ENCODE measurements at places on chromosomes 13 and 19.

DNA sequence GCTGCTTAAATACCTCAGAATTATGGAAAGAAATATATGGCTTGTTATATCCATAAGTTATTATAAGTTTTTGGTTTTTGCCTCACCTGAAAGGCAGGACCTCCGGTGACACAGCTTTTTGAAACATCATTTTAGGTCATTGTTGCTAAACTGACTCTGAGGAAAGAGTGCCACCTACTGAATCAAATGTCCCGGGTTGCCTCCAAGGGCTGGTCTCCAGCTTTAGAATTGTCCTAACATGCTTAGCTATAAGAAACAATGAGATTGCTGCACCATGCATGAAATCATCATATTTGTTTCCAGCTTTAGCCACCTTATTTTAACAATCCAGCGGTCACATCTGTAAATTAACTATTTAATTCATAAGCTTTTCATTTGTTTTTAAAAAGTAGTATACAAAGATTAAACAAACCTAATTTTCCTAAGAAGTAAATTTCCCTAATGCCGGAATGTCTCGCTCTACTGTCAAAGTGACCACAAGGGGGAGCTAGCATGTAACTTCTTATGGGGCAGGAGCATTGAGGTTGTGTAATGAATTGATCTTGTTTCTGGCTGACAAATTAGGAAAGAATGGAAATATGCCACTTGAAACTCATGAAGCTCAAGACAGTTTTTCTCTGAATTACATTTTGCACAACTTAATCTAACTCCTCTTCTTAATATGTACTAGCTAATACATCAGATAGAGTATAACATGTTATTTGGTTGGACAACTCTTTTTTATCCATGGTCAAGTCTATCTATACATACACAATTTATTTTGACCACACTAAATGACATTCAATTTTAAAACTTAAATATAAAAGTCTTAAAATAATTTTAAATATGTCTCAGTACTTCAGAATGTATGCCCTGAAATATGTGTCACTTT, 6.7 kb upstream of the PCDH17 start:
- DNase-seq: no peak

- no peak for DNase-seq
Observed at GRCh38 chr13:44243198-44243857, 130.3 kb upstream of the SERP2 start.

GRCh38 chr13:60689076-60689475, 292.1 kb downstream of the TDRD3 start:
- DNase-seq: no peak

- no peak for DNase-seq
Observed at GRCh38 chr13:105016266-105016665, 1519.2 kb downstream of the EFNB2 start.

- no peak for DNase-seq
Observed at GRCh38 chr13:99386911-99387788, 80.0 kb upstream of the GPR183 start.

- DNase-seq: no peak
Observed at GRCh38 chr13:43626994-43627393, 159.8 kb downstream of the ENOX1 start.

DNA sequence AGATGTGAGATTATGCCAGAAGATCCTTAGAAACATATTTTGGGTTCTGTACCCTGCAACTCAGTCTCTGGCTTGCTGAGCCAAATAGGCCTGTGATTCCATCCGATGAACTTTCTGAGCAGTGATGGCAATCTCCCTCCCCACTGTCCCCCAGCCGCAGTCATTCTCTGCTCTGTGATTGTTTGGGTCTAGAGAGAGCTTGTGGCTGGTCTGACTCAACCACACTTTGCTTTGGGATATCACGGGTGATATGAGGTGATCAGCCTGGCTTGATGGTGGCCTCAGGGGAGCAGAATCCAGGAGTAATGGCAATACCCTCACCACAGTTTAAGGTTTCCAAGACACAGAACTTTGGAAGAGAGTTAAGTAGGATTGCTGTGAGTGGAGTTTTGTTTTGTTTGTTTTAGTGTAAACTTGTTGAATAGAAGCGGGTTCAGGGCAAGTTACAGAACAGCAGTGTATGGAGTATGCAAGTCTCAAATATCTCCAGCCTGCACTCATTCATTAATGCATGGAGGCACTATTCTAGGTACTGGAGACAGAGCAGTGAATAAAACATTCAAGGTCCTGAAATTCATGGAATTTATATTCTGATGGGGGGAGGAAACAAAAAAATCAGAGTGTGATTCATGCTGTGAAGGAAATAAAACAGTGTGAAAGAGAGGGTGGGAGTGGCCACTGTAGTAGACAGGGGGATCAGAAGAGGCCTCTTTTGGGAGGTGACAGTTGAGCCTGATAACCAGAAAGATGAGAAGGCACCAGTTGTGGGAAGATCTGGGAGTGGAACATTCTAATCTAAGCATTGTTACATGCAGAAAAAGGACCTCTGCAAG, 5.3 kb downstream of the SAMD4B start:
- no peak for DNase-seq

DNA sequence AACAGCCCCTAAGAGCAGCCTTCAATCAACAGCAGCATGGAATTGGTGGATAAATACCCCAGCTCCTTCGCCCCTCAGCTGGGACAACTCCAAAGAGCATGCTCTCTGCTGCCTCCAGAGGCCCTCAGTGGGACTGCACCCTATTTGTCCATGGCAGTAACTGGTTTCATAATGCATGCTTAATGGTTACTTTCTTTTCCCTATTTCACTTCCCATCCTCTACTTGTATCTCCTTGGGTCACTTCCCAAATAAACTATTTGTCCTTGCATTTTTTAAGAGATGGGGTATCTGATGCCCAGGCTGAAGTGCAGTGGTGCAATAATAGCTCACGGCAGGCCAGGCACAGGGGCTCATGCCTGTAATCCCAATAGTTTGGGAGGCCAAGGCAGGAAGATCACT, 13.5 kb upstream of the TPM4 start:
- DNase-seq: no peak

Measured in NCI-H2029 (cell line).